Activated T-helper 1 cell treated with anti-CD3 and anti-CD28 coated beads, Interleukin-2, amount 50 U/mL, for 16 hours (primary cell): ENCODE measurements at places on chromosomes 5 and 9.

DNA sequence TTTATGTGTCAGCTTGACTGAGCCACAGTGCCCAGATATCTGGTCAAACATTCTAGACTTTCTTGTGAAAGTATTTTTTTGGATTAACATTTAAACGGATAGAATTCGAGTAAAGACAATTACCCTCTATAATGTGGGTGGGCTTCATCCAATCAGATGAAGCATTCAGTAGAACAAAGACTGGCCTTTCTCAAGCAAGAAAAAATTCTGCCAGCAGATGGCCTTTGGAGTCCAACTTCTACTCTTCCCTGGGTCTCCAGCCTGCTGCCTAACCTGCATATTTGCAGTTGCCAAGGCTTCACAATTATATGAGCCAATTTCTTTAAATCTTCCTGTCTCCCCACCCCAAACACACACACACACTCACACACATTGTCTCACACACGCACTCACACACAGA, 86.4 kb downstream of the MED10 start:
- no peak for DNase-seq

DNA sequence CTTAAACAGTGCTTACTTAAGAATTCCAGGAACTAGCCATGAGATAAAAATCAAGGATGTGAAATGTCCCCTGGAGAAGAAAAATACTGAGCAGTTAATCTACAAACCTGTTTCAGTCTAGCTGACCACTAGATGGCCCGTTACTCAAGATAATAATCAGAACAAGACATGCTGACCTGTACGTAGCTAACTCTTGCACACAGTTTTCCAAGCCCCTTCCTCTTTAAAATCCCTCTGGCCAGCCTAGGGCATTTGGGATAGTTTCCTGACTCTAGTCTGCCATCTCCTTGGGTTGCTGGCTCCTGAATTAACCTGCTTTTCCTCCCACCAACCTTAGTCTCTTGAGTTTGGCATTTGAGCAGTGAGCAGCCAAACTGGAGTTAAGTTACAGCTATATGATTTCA, 59.2 kb upstream of the TRAF1 start:
- no peak for DNase-seq

GRCh38 chr5:74432721-74433120, 207.8 kb downstream of the ENC1 start:
- no peak for DNase-seq

GRCh38 chr5:164048359-164048926, 543.0 kb downstream of the MAT2B start:
- DNase-seq: no peak
